ENCODE measurements at places on chromosomes 11 and 22.

DNA sequence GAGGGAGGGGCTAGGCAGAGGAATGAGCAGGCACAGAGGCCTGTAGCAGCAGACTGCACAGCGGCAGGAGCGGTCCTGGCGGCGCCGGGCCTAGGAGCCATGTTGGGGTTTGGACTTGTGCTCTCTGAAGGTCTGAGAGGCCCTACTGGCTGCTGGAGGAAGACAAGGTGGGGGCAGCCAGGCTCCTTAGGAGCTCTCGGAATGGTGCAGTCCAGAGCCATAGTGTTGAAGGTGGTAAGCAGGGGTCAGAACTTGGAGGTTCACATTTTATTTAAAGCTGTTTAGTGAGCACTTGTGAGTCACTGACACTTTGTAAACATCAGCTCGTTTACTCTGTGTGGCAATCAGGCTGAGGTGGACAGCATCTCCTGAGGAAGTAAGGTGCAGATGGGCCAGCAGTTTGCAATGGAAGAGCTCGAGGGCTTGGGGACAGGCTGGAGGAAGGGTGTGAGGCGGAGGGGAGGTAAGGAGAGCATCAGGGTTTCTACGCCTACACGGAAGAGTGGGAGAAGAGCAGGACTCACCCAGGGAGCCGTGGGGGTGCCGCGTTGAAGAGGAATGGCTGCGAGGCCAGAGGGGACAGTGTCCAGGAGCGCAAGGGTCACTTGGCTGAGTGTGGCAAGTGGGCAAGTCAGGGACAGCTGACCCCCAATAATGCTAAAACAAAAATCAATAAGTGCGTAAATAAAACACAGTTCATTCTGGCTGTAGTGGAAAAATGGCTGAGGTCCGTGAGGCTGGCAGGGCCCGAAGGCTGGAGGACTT is 10.0 kb upstream of the TMEM191C start:
- DNase-seq, result no peak

DNA sequence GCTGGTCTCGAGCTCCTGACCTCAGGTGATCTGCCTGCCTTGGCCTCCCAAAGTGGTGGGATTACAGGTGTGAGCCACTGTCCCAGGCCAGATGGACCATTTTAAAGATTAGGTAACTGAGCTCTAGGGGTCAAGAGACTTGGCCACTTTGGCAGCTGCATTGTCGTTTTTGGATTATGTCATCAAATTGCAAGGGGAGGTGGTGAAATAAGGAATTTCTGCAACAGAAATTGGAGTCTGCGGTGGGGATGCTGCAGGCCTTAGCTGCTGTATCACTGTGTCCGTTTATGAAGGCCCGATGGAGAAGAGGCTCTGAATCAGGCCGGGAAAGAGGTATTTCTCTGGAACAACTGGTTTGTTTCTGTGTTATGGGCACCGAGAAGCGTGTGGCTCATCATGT is 34.6 kb downstream of the PTPRJ start:
- no peak for DNase-seq

DNA sequence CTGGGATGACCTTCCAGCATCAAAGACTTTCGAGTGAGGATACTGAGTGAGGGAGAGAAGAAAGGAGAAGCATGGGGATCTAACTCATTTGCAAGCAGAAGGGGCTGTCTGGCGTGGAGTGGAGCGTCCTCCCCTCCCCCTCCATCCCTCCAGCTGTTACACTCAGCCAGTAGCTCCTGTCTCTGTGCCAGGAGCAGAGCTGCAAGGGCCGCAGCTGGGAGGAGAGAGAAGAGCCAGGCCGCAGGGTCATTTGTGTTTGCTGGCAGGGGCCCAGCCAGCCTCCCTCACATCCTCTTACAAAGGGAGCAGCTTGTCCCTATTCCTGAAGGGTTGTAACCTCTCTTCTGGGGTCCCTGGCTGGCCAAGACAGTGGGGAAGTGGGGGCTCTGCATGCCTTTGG is 57.9 kb downstream of the NECTIN1 start:
- DNase-seq, result no peak

GRCh38 chr11:78860720-78861422 is 286.2 kb upstream of the NARS2 start:
- no peak for DNase-seq
